ENCODE measurements at places on chromosomes 6 and 20.

DNA sequence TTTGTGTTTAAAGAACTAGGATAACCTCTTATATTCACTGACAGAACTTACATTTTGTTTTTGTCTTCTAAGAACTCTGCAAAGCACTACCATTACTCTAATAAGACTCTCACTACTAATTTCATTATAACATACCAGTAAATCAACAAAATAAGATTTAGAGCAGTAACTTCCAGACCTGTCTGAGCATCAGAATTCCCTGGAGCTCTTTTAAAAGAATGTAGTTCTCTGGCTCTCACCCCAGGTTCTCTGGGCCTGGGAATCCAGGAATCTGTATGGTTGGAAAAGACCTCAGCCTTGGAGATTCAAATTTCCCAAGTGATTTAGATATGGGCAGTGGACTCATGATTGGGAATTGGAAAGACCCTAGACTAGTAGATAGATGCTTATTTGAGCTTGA, 89.4 kb downstream of the JAG1 start:
- DNase-seq = no peak

DNA sequence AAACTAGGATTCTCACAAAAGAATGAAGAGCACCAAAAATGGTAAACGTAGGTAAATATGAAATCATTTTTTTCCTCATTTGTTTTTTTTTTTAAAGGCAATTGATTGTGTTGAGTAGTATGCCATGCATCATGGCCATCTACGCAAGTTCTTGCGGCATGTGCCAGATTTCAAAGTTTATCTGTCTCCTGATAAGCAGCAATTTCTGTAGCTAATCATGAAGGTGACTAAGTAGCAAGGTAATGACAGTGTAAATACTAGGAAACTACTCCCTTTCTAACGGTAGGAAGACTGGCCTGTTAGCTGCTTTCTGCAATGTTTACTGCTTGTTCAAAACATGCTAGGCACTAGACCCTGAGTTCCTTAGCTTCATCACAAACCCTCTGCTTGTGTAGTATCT, 13.4 kb upstream of the LY86 start:
- DNase-seq = no peak

DNA sequence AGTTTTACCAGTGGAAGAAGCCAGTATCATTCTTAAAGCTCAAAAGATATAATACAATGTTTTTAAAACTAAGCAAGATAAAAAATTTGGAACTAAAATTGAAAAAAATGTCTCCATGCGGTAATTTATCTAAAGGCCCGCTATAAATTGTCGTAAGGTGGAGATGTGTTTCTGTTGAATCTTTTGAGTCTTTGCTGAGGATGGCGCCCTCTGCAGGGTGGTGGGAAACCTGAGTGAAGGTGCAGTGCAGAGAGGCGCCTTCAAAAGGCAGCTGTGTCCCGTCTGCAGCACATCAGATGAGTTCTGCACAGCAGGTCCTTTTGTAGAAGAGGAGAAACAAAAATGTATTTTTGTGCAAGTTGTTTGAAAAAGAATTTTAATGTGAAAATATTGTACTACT, 29.4 kb upstream of the KIF25 start:
- DNase-seq = no peak

DNA sequence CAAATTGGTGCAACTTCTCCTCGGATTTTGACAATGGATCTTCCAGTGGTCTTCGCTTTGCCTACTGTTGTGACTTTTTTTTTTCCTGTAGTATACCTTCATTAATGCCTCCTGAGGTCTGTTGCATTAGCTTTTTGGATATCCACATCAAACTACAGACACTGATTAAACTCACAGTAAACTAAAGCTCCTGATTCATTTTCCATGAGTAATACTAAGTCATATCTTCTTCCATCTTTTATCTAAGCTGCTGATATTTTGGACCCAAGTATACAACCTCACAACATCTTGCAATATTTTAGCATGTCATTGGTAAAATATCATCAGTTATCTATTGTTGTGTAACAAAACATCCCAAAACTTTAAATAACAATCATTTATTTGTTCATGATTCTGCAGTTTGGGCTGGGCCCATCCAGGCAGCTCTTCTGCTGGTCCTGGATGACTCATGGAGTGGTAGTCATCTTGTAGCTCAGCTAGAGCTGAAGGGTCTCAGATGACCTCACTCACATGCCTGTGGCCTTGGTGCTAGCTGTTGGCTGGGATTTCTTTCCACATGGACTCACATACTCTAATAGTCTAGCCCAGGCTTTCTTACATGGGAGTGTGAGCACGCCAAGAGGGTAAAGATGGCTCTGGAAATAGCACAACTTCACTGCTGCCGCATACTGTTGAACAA, 78.3 kb upstream of the SRSF6 start:
- DNase-seq = no peak

- DNase-seq = no peak
These were observed 585.6 kb downstream of the UTRN start for GRCh38 chr6:144870782-144871181.

DNA sequence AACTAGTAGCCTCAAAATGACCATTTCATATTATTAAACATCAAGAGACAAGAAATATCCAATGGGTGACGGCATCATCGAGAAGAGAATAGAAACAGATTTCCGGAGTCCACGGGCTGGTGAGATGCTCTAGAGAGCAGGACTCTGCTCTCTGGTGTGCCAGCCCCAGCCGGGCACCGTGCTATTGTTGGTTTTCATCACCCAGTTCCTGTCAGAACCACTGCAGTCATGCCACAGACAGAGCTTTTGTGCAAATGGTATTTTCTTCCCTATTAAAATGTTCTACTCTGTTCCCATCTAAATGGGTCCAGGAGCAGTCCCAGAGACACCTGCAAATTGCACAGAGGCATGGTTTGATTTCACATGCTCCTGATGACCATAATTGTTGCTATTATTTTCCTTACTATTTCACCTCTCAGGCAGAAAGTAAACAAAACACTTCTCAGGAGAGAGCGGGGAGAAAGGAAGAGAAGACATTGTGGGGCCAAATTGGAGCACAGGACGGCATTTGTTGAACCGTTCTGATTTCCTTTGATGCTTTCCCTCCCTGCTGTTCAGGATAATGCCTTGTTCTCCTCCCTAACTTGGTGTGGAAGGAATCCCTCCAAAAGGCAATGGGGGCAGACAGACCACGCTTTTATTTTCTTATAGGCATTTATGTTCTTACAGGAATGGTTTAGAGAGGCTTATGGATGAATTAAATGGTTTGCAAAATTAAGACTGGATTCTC, 11.4 kb upstream of the RAMACL start:
- no peak for DNase-seq

DNA sequence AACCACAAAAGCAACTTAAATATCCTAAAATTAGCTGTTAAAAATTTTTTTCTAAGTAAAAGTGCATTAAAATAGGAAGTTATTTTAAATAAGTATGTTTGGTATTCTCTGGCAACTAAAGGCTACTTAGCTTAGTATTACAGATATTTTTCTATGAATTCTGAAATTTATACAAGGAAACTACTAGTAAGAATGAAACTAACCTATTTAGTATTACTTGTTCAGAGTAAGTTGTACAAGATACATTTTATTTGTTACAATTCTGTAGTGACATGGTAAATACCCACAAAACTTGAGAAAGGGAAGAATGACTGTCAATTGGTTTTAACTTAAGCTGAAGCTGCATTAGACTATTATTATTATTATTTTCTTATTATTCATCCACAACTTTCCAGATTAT, 6.5 kb downstream of the PHIP start:
- no peak for DNase-seq

- DNase-seq = no peak
These were observed 89.6 kb upstream of the TOX2 start for GRCh38 chr20:43825051-43825402.

DNA sequence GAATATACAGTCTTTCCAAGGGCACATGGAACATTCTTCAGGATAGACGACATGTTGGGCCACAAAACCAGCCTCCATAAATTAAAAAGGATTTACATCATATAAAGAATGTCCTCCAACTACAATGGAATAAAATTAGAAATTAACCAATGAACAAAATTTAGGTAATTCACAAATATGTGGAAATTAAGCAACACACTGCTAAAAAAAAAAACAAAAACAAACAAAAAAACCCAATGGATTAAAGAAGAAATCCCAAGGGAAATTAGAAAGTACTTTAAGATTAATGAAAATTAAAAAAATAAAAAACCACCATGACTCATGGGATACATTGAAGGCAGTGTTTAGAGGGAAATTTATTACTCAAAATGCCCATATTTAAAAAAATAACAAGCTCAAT, 21.4 kb upstream of the NT5E start:
- DNase-seq = no peak

DNA sequence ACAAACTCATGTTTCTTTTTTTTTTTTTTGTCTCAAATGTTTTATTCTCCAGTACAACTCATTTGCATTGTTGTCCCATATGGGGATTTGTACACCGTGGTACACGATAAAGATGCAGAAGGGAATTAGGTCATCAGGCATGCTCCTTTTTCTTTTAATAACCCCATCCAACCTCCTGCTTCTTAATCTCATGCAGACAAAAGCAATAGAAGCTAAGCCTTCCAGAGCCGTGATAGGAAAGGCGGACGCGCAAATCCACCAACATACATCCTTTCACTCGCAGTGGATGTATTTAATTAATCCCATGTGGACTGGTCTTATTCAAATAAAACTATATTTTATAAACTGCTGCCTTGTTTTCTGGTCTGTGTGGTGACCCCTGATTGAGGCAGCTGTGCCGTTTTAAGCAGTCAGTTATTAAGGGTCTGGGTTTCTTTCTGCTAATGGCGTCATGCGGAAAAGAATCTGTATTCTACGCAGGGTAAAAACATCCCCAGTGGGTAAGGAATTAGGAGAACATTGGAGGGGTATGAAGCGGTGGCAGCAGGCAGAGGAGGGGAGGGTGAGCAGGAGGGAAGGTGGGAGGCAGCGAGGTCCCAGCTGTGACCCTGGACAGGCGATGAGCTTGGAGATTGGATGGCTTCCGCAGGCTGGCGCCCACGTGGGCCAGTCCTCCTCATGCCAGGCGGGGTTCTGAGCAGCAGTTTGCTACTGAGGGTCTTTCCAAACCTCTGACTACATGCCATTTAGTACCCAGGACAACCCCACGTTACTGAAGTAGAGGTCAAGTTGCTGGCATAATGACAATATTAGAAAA, 172.8 kb downstream of the LINC00237 start:
- DNase-seq = no peak

DNA sequence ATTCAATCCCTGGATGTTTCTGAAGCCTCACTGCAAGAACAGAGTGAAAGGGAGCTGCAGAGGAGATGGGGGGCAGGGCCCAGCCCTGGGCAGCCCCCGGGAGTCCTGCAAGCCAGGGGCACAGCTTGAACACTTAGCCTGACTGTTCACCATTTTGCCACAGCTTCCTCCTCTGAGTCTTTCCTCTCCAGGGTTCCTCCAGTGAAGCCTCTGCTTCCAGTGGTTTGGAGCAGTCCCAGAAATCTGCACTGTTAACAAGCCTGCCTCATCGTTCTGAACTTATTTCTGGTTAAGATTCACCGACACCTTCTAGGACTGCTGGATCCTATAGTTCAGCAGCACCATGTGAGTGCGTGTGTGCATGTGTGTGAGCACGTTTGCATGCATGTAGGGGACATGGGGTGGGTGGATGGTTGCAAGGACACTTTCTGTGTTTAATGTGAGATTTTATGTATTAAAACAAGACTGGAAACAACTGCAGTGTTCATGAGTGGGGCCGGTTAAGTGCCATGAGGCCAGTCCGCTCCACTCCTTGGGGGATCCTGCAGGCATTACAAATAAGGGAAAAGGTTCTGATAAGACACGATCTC, 24.6 kb downstream of the CEBPB start:
- no peak for DNase-seq

DNA sequence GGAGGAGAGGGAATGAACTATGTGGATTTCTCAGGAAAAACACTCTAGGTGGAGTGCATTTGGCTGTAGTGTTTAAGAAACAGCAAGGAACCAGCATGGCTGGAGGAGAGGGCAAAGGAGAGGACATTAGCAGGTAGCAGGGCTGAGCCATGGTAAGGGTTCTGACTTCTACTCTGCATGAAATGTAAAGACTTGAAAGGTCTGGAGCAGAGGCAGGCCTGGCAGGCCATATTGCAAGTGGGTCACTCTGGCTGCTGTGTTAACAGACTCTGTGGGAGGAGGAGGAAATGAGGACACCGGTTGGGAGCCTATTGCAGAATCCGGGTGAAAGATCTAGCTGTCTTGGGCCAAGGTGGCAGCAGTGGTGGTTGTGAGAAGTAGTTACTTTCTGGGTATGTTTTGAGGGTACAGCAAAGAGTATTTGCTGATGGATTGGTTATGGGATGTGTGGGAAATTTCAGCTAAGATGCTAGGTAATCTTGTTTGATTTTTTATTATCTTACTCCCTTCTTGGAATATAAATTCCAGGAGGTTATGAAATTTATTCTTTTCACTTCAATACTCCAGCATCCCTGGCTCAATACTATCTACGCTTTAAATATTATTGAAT, 115.9 kb upstream of the BCLAF1 start:
- no peak for DNase-seq

GRCh38 chr6:139161169-139161568, 26.3 kb downstream of the HECA start:
- DNase-seq = no peak

DNA sequence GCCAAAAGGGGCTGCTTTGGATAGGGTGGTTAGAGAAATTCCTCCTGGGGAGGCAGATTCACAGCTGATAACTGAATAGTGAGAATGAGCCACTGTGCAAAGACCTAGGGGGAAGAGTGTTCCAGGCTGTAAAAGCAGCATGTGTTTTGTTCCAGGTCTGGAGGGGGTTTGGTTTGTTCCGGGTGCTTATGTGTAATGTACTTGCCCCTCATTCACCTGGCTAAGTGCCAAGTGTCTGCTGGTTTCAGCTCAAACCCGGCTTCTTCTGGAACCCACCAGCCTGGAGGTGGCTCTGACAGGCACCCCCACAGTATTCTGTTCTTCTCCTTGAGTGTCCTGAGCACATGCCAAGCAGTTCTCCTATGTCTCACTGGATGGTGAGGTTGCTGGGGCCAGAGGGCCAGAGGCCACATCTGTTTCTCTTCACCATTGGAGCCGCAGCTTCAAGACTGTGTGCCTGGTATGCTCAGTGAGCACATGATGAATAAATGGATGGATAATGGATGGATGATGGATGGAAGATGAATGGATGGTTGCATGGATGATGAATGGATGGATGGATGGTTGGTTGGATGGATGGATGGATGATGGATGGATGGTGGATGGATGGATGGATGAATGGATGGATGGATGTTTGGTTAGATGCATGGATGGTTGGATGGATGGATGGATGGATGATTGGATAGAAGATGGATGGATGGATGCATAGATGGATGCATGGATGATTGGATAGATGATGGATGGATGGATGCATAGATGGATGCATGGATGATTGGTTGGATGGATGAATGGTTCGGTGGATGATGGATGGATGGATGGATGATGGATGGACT, 227.6 kb downstream of the BMP7 start:
- DNase-seq = no peak
